ENCODE measurements at places on chromosomes 6 and 20.

DNA sequence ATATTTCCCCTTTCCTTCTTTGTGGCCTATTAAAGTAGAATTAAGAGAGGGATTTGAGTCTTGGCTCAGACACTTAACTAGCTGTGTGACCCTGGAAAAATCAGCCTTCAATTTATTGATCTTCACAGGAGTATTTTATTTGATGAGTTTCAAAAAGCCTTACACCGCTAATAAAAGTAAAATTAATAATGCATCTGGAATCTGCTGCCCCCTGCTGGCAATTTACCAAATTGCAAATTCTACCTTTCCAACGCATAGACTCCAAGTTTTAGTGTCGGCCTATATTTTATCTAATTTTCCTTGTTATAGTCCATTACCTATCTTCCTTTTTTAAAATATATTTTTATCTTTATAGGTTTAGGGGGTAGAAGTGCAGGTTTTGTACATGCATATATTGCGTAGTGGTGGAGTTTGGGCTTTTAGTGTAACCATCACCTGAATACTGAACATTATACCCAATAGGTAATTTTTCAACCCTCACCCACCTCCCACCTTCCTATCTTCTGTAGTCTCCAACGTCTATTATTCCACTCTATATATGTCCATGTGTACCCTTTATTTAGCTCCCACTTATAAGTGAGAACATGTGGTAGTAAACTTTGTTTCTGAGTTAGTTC lies 46.3 kb downstream of the GOPC start:
- peak; percentile 8 for DNase-seq

- no peak for DNase-seq
These were observed 1622.8 kb downstream of the HACE1 start for GRCh38 chr6:103236923-103237322.

DNA sequence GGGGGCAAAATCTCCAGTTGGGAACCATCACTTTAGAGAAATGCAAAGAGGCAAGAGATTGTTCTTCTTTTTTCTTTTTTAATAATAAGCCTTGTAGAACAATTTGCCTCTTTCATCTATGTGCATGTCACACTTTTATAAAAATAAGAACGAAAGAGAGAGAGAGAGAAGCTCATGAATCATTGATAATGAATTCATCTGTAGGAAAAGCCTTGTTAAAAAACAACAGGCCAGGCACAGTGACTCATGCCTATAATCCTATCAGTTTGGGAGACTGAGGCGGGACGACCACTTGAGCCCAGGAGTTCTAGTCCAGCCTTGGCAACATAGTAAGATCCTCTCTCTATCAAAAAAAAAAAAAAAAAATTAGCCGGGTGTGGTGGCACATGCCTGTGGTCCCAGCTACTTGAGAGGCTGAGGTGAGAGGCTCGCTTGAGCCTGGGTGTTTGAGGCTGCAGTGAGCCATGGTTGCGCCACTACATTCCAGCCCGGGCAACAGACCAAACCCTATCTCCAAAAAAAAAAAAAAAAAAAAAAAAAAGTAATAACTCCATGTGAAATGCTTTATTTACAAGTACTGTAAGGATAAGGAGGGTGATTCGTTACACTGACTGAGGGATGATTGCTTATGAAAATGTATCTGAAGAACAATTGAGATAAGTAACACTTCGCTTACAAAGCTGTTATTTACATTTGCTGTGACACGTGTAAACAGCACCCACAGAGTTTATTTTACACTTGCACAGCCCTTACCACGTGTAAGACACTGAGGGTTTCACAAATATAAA lies 6.0 kb downstream of the CCN5 start:
- DNase-seq: no peak

GRCh38 chr6:168075787-168076202 lies 3.2 kb downstream of the FRMD1 start:
- DNase-seq: no peak

DNA sequence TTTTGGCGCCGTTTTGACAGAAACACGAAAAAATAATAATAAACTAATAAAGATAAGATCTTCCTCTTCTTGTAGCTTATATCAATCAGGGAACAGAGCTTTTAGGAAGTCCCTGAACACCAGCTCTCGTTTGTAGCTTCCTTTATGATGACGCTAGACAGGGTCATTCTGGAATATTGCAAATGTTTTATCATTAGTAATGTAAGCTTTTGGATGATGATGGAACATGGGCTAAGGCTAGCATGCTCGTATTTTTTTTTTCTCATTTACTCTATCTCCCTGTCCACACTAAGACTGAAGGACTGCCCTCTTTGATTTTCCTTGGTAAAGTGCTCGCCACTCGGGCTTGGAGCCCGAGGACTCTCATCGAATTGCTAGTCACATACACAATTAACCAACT lies 22.1 kb upstream of the POM121L2 start:
- DNase-seq: no peak
